ENCODE measurements at places on chromosomes 1 and 21.

DNA sequence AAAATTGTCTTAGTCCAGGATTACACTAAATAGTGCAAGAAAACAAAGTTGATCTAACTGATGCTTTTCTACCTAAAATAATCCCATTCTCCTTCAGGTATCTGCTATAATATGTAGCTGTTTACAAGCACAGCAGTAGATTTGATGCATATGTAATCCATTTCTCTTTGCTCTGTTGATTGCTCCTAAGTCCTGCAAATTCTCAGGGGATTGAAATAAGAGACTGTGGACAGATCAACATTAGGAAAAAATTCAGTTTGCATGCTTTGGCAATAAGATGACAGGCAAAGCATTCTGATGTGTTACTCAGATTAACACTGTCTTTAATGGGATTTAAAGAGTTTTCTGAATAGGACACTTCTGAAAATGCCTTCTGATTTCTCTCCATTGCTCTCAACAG, 34.7 kb downstream of the RNF11 start:
- no peak for DNase-seq

- no peak for DNase-seq
Observed at GRCh38 chr1:217268058-217268457, 362.8 kb downstream of the GPATCH2 start.

- DNase-seq = no peak
Observed at GRCh38 chr1:228668553-228669241, 66.6 kb upstream of the RHOU start.

DNA sequence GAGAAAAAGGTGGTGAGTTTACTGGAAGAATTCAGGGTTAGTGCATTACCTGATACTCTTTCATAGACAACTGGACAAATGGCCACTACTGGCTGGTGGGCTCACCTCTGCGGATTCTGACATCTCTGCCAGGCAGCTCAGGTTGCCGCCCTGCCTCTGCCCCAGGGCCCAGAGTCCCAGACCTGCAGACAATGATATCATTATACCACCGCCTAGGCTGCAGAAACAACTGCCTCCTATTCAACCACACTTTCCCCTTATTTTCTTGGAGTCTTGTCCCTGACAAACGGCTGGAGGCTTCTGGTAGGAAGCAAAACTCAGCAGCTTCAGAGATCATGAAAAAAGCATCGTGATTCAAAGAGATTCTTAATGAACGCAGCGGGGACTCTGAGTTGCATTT, 37.0 kb downstream of the IRF2BP2 start:
- DNase-seq = no peak

GRCh38 chr21:18253799-18254198, 9.2 kb downstream of the CHODL start:
- no peak for DNase-seq

DNA sequence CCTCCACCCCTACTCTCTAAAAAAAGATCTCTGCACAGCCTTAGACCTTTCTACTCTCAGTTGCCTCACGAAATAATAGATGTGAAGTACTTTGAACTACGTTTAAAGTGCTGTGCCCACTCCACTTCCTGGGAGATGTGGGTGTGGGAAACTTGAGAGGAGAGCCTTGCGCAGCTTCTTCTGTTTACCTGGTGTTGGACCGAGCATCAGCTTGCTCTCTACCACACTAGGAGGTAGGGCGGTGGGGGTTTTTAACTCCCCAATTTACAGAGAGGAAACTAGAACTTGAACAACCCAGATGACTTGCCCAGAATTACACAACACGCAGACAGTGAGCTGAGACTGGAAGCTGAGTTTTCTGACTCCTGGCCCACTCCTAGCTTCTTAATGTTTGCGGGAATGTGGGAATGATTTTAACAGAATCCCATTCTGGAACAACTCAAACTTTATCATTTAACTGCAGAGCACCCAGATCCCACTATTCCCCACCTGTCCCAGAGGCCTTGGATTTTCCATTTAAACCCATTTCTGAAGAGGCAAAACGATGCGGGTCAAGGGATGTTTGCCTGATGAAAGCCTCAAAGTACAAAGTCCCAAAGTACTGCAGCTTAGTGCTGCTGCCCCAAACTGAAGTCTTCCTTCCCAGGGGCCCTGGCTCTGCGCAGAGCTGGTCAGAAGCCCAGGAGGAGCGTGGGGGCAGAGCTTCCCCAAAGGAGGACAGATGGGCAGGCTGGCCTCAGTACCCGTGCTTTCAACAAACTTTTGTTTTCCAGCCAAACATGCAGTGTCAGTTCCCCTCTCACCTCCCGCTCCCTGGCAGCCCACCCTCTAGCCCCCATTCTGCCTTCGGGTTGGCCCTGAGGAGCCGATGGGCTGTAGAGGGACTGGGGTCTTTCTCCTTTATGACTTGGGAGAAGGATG, 19.0 kb downstream of the BTG2 start:
- peak; percentile 55 for DNase-seq

- no peak for DNase-seq
Observed at GRCh38 chr1:19091196-19091953, 118.7 kb downstream of the UBR4 start.

GRCh38 chr1:19461220-19461554, 24.2 kb downstream of the CAPZB start:
- DNase-seq = no peak

DNA sequence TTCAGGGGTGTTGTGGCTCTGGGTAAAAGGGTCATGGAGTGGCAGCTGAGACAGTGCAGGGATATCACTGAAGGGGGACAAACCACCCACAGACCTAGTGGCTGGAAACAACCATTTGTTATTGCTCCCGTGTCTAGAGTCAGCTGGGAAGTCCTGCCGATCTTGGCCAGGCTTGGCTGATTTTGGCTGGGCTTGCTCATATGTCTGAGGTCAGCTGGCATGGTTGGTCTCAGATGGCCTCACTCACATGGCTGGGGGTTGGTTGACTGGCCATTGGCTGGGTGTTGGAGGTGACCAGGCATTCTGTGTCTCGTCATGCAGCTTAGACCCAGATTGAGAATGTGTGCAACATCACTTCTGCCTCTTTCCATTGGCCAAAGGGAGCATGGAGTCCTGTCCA, 203.8 kb upstream of the POU3F1 start:
- no peak for DNase-seq

DNA sequence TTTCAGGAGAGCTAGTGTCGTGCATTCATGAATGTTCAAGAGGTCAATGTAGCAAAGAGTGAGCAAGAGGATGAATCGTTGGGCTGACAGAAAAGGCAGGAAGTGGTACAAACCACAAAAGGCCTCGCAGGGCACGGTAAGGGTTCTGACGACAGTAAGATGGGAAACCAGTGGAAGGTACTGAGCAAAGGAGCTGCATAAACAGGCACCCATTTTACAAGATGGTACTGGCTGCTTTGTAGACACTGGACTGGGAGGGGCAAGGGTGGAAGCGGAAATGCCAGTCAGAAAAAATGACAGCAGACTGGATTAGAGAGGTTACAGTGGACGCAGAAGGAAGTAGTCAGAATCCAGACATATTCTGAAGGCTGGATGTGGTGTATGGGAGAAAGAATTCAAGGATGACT, 123.5 kb downstream of the PTPN14 start:
- DNase-seq = no peak

DNA sequence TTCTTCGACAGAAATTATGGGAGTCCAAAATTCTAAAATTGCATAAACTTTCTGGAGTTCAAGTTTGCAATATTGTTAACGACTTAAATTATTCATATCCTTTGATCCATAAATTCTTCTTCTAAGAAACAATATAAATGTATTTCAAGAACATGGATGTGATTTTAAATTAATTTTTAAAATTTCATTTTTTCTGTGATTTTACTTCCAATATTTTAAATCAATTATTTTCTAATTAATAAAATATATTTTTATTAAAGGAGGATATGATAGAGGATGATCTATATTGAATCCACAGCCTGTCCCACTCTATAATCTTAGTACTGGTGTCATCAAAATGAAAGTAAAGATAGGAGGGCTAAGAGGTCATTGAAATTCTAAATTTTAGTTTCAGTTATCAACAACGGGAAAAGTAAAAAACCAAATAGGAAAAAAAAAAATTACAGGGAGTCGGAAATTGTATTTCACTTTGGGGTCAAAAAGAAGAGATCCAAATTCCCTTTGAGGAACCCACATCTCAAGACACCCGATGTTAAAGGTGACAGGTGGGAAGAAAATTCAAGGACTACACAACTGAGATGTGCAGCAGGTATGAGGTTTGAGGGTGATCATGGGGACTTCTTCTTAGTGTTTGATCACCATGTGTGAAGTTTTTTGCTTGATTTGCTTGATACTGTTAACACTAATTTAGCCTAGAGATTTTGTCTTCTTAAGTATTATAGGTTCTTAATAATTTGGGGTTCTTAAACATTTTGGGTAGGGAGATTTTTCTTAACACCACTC, 154.8 kb upstream of the RGS18 start:
- DNase-seq = no peak

- no peak for DNase-seq
Observed at GRCh38 chr1:245810181-245810769, 655.5 kb downstream of the KIF26B start.

GRCh38 chr1:40350391-40350790, 23.1 kb upstream of the SMAP2 start:
- DNase-seq = peak; percentile 19

- peak; percentile 56 for DNase-seq
Observed at GRCh38 chr21:46368533-46369285, 44.8 kb downstream of the PCNT start.

DNA sequence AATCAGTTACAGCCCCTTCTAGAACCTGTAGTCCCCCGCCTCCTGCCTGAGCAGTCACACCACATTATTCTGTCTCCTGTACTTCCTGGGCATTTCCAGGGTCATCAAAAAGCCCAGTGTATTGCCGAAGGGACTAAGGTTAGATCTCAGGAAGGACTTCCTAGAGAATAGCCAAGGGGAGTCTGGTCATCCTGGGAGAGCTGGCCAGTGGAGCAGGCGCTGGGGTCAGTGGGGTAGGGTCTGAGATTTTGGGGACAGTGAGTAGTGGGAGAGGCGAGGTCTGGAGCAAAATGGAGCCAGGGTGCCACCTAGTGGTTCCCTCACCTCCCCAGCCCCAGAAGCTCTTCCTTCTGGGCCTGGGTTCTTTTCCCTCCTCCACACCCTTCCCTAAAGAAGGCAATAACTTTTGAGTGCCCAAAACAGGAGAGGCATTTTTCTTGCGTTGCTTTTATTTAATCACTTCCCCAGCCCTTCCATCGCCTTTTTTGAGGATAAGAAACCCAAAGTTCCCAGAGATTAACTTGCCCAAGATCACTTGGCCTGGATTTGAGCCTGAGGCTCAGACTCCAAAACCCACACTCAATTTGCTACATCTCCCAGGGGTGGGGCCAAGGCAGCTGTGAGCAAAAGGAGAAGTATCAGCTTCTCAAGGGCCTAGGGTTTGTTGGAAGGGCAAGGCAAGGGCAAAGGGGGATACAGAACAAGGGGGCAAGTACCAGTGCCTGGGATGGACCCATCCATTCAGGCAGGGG, 7.3 kb upstream of the PMVK start:
- DNase-seq = peak; percentile 45

- DNase-seq = no peak
Observed at GRCh38 chr1:15758343-15758931, at the start of gene FBLIM1. FBLIM1 (plus strand) TSS chr1:15758795; CDS start chr1:15764984, 6,189 bp downstream.

GRCh38 chr1:219774386-219774785, 154.0 kb downstream of the SLC30A10 start:
- no peak for DNase-seq

GRCh38 chr21:37263827-37264600, 3.1 kb downstream of the VPS26C start:
- DNase-seq = no peak

GRCh38 chr1:115839029-115839678, 1.8 kb downstream of the NHLH2 start:
- DNase-seq = no peak

- no peak for DNase-seq
Observed at GRCh38 chr21:33064623-33065390, 5.1 kb upstream of the OLIG1 start.

DNA sequence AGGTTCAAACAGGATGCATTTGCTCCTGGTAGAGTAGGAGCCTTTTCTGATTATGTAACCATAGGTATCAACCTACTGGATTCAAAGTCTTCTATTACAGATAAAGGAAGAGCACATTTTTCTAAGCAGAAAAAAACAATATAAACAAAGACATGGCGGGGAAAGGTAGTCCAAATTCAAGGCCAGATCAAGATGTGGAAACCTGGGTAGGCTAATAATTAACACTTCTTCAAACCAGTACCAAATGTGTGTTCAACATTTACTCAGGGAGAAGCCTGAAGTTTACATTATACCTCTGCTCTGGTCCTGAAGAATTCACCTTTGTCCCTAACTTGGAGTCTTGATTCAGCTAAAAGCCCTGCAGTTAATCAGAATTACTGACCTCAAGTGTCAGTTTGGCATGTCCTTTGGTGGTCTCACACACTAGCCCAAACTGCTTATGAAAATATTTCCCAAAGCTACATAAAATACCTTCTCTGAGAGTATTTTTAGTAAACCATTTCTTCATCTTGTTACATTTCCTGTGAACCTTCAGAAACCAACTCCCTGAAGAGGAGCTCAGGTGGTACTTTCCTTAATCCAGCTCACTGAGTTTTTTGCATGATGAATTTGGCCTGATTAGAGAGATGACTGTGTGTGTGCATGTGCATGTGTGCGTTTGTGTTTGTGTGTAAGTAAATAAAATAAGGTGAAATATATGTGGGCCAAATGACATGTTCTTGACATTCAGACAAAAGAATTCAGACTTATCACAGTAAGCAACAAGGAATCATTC, 70.2 kb downstream of the TOR3A start:
- no peak for DNase-seq

GRCh38 chr1:211017075-211017718, 116.8 kb downstream of the KCNH1 start:
- no peak for DNase-seq

- no peak for DNase-seq
Observed at GRCh38 chr21:31278511-31279130, 65.4 kb downstream of the TIAM1 start.

- no peak for DNase-seq
Observed at GRCh38 chr1:27592232-27592930, 11.6 kb downstream of the AHDC1 start.

GRCh38 chr1:64769482-64769881, 24.6 kb downstream of the RAVER2 start:
- no peak for DNase-seq

DNA sequence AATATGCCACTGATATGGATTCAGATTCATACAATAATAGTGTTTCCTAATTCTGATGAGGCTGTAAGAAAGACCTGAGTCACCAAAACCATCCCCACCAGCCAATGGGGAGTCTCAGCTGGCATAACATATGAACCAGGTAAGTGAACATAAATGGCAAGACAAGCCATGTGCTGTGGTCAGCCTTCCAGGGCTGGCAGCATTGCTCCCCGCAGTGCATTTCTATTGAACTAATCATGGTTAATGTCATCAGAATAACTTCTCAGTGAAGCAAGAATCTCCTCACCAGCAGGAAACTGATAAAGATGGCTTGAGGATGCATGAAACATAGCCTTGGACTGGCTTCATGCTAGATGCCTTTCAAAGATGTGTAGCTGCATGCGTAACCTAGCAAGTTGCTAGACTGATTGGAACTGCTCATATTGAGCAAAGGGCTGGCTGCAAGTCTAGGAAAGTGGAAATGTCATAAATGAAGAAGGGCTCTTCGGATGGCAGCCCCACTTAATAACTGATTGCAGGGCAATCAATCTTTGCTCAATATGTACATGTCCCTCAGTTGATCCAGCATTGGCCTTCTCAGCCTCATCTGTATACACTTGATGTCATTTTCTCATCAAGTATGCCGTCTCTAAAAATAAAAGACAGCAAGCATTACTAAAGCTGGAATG, 88.0 kb downstream of the NTNG1 start:
- no peak for DNase-seq

Data from inflammatory macrophage treated with lipopolysaccharide for 1 hour (primary cell).